ENCODE measurements at places on chromosomes 1 and 21.

GRCh38 chr1:240350910-240351331, 259.2 kb downstream of the FMN2 start:
- no peak for DNase-seq

- DNase-seq: no peak
Observed at GRCh38 chr1:4411862-4412261, 242.5 kb upstream of the AJAP1 start.

- DNase-seq: no peak
Observed at GRCh38 chr1:69523032-69523431, 44.7 kb upstream of the LRRC7 start.

GRCh38 chr1:15937706-15938168, 38.2 kb downstream of the ZBTB17 start:
- no peak for DNase-seq

- no peak for DNase-seq
Observed at GRCh38 chr1:36520056-36520455, 37.3 kb upstream of the CSF3R start.

GRCh38 chr1:16215882-16216753, 3.7 kb upstream of the ARHGEF19 start:
- no peak for DNase-seq

GRCh38 chr1:245493029-245493428, 338.2 kb downstream of the KIF26B start:
- DNase-seq: no peak
